ENCODE measurements at places on chromosomes 2 and 18.

DNA sequence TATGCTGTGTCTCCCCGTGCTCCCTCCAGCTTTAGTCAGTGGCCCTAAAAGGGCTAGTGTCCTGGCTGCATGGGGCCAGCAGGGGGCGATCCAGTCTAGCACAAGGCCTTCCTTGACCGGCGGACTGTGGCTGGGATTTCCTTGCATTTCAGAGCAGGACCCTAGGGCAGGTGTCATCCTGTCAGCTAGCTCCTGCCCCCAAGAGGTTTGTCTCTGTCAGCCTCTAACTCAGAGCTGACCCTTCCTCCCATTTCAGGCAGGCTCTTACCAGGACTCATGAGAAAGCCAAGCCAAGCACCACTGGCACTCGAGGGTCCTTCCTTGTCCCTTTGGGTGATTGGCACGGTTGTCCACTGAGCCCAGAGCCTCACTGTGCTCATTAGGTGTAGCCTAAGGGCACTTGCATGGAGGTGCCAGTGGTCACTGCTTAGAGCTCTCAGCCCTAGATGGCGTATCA lies 140.3 kb downstream of the RPIA start:
- peak; percentile 19 for DNase-seq

- DNase-seq, result no peak
Measured at GRCh38 chr2:152542995-152543481, 174.2 kb downstream of the PRPF40A start.

DNA sequence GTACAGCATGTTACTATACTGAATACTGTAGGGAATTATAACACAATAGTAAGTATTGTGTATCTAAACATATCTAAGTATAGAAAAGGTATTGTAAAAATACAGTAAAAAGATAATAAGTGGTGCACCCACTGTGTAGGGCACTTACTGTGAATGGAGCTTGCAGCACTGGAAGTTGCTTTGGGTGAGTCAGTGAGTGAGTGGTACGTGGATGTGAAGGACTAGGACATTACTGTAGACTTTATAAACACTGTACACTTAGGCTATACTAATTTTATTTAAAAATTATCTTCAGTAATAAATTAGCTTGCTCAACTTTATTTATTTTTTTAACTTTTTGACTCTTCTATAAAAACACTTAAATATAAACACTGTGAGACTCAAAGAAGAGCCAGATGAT lies 82.6 kb downstream of the MTA3 start:
- no peak for DNase-seq

- peak; percentile 11 for DNase-seq
Measured at GRCh38 chr2:102615620-102616436, 3.5 kb upstream of the SLC9A2 start.

DNA sequence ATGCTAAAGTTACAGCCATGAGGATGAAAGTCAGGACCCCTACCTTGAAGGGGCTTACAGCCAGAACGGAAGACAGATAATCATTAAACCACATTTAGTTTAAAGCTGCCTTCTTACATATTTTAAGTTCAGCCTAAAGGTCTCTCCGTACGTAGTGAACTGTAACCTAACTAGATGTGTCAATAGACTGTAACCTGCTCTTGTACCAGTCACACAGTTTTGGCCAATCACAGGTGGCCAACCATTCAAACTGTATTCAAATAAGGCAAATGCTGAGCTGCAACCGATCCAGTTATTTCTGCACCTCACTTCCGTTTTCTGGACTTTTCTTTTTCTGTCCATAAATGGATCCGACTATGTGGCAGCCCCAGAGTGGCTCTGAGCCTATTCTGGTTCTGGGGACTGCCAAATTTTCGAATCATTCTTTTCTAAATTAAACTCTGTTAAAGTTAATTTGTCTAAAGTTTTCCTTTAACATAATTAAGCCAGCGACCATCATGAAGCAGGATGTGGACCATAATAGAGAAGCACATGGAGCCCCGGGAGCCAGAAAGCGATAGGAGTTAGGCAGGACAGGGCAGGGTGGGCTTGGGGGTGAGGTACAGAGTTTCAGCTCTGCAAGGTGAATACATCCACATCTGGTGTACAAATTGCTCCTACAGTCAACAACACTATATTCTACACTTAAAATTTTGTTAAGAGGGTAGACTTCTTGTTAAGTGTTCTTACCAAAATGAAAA lies 48.4 kb upstream of the YPEL5 start:
- DNase-seq, result no peak

GRCh38 chr18:65522907-65523306 lies 227.9 kb upstream of the CDH7 start:
- no peak for DNase-seq

GRCh38 chr2:113173542-113174375 lies at the start of gene PSD4:
Gene PSD4 (plus strand): TSS chr2:113173971. CDS start chr2:113182457, 8,486 bp downstream.
- peak; percentile 86 for DNase-seq

Data from GF-D8 (cell line).